ENCODE measurements at places on chromosomes 12 and 14.
A peak's percentile ranks its signal among the peaks of the same experiment; 100 is the strongest.

- DNase-seq: peak; percentile 92
These were observed at the start of gene FKBP4 for GRCh38 chr12:2794736-2795289. Gene FKBP4, plus strand, starts transcription at chr12:2794970. Its CDS starts 170 bp downstream, at chr12:2795140.

DNA sequence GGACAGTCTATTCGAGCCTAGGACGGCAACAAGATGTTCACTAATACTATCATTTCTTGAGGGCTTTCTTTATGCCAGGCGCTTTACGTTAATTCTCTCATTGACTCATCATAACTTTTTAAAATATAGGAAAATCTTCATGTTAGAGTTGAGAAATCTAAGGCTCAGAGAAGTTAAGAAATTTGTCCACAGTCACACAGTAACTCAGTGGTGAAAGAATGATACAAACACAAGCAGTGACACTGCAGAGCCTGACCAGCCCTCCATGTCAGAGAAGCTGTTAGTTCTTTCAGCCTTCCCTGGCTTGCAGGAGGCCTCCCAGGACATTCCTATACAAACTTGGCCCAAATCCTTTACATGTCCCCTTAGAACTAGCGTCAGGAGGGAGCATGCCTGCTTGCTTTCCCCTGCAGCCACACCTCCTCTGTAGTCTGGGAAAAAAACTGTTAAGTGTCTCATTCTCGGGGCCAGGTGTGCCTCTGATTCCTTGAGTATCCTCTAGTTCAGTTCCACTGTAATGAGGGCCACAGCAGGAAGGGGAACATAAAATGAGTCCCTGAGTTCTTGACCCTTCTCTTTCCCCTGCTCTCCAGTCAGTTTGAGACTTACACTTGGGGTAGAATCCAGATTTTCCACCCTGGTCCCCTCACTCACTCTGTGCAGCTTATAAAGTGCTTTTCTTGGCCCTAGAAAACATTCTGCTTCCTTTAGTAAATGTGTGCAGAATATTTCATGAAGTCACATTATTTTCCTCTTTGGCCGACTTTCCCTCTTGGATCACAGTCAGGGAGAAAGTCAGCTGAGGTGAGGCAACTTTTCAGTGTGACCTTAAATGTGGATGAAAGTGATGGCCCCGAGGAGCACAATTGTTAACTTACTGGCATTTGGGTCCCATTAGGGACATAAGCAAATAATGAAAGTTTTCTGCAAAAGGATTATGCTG lies 152.2 kb upstream of the HIF1A start:
- peak; percentile 79 for DNase-seq

DNA sequence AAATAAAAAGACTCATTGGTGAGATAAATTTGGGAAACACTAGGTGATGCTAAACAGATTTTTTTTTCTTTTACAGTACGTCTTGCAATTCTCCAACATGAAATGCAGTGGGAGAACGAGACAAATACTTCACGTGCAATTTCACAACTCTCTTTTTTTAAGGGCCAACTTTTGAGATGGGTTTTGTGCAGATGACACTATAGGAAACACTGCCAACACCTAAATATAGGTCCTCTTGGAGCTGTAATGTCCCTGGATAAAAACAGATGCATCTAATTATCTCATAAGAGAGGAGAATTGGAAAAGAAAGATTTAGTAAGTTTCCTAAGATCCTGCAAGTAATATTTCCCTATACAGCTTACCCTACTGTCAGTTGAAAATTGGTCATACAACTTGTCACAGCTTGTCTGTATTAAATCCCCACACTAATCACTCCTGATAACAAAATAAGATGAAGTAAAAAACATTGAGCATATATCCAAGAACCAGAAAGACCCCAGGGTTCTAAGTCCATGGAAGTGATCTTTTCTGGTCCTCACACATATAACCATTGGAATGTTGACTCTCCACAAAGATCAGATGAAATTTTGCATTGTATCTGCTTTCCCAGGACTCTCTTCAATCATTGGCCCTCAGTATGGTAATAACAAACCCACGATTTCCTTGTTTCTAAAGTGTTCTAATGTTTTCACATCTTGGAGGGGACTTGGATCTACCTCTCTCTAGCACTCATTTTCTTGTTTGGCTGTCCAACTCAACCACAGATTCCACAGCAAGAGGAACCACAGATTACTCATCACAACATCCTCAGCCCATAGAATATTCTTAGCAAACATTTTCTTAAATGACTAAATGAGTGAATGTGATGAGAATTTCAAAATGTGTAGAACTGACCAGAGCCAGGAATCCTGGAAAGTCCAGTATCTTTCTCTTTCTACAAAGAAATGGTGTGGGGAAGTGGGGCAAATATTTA lies 769.4 kb upstream of the USP15 start:
- no peak for DNase-seq

DNA sequence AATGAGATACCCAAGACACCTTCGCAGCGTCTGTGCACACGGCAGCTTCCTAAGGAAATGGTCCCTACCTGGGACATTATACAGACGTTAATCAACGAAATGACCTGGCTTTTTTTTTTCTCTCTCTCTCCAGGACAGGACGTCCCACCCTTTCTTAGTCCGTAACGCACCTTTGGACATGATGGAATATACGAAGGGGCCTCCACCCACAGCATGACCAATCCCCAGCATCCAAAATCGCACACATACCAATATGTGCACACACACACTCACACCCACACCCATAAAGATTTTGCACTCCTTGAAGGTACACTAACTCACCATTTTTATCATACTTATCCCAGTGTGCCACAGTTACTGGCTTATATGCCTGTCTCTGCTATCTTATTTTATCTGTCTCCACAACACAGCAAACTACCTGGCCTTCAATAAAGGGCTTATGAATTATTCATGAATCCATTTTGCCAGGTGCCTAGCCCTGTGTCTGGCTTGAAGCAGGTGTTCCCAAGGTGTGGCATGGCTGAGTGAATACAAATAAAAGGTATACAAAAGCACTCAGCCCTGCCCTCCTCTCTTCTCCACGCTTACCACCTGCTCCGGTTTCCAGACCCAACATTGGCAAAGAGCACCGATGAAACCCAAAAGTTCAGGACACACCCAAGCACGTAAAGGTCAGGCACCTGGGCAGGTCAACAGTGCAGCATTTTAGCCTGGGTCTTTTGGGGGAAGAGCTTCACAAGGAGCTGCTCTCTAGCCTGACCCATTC lies 2.2 kb downstream of the SCNN1A start:
- no peak for DNase-seq

DNA sequence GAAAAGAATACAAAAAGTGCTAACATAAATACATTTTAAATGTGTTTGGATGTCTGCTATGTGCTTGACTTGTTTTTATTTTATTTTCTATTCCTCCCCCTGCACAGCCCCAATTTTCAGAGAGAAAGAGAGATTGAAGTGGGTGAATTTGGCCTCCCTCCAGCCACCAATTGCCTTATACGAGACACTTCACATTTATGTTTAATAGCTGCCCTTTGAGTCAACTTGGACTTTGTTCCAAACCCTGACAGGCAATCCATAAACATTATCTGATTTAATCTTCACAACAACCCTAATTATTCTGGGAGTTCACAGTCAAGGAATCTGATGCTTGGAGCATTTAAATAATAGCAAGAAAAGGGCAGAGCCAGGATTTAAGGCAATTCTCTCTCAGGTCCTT lies 161.7 kb downstream of the SLC15A4 start:
- DNase-seq: no peak

GRCh38 chr12:9751204-9752144 lies 9.2 kb downstream of the CD69 start:
- DNase-seq: no peak

DNA sequence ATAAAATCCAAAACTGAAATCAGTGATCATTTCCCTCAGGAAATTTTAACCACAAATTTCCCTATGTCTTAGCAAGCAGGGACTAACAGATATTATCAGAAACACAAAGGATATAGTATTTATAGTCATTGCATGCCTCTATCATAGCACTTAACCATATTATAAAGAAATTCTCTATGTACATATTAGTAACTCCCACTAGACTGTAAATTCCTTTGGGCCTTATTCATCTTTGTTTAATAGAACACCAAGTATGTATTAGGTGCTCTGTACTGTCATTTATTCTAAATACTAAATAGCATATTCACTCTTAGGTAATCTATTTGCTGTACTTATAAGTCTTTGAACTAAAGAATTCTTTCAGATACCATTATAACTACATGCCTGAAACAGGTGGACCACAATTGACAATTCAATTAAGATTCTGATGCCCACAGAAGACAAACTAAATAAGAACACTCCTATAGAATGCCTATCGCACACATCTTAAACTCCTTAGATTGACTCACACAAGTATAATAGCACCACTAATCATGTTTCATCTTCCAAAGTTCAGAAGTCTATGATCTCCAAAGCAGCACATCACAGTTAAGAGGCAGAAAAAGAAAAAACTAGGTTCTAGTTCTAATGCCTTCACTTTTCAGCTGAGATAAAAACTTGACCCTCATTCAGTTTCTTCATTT lies 134.1 kb downstream of the FSCB start:
- no peak for DNase-seq

GRCh38 chr12:42477941-42478340 lies 111.6 kb downstream of the PRICKLE1 start:
- no peak for DNase-seq

GRCh38 chr14:100346306-100347091 lies 23.4 kb downstream of the SLC25A47 start:
- DNase-seq: no peak
